HCT116 (cell line): ENCODE measurements at places on chromosomes 6 and 20.

DNA sequence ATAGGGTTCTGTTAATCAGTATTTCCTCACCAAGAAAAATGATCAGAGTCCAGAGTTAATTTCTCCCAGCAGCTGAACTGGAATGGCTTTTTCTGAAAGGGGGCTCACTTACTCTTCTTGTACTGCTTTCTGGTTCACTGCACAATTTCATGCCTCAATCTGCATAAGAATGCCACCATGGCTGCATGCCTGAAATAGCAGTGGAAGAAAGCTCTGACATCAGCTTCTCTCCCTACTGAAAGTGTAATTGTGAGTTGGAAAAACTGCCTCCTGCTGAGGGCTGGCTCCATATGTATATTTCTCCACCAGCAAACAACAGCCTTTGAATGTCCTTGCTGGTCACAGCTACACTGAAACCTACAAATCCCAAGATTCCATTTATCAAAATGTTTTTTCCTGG, 1027.2 kb upstream of the GJE1 start:
- no peak overlapping the region for H3K4me3 ChIP-seq
- H3K27me3 ChIP-seq, result no peaks in the 10 kb centered on the region
- no peaks in the 10 kb centered on the region for H3K36me3 ChIP-seq
- no peak for DNase-seq
- no peak overlapping the region for H3K27ac ChIP-seq

DNA sequence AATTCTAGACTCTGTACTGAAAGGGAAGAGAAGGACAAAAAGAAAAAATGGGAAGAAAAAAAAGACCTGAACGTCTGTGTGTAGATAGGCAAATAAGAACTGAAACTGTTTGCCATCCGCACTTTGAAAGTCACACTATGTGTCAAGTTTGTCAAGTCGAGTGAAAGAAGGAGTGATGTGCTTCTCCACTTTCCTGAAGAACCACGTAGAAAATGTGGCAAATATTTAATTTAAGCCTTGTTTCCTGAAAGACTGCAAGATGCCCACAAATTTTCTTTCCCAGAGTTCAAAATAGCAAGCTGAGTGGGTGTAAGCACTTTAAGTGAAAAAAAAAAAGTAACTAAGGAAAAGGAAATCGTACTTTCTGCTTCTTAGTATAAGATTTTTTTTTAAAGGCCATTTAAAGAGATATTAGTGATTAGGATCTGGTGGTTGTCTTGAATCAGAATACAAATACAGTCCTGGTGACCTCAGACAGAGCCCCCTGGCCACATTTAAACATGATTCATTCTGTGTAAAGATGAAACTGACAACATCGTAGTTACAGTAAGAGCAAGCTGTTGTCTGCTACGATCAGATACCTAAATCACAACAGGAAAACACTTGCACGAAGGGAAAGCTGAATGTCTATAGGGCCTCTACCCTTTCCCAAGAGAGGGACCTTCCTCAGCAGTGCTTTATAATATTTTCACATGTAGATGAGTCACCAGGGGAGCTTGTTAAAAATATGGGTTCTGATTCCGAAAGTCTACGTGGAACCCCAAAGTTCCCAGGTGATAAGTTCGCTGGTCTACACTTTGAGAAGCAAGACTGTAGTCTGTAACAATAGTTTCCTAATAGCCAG, 102.3 kb downstream of the HIVEP2 start:
- no peak overlapping the region for H3K27ac ChIP-seq
- H3K27me3 ChIP-seq, result no peaks in the 10 kb centered on the region
- H3K36me3 ChIP-seq, result no peaks in the 10 kb centered on the region
- DNase-seq, result no peak
- no peak overlapping the region for H3K4me3 ChIP-seq
- peaks cover 36% of the 10 kb centered on the region for H3K4me1 ChIP-seq

DNA sequence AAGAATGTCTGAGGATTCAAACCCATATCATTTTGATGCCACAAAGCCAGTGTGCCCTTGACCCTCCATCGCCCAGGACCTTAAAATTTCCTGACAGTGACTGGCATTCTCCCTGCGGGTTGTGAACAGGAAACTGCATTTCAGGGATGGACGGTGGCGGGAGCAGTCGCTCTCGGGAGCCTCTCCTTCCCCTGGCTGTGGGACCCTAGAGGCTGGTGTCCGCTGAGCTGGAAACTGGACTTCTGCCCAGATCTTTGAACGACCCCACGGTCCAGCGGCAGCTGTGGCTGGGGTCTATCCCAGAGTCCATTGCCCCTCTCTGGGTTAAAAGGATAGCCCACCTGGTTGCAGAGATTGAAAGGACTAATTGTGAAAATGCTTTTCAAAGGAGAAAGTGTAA, 1.4 kb upstream of the SEC63 start:
- no peak overlapping the region for H3K4me3 ChIP-seq
- no peak overlapping the region for H3K27ac ChIP-seq
- no peak for DNase-seq
- H3K4me1 ChIP-seq, result peaks cover 10% of the 10 kb centered on the region
- no peaks in the 10 kb centered on the region for H3K36me3 ChIP-seq

DNA sequence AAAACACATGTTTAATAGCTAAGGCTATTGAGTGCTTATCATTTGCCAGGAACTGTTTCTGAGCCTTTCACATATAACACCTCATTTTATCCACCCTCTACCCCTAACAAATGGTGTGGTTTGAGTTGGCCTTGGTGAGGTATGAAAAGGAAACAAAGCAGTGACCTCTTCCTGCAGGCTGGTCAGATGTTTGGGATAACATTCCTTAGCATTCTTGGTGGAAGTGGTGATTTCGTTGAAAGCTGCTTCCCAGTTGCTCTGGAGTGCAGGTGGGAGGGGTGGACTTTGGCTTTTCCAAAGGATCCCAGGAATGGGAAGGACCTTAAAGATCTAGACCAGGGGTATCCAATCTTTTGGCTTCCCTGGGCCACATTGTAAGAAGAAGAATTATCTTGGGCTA, 41.3 kb downstream of the CARMIL1 start:
- H3K36me3 ChIP-seq, result no peaks in the 10 kb centered on the region
- no peak for DNase-seq
- no peak overlapping the region for H3K27ac ChIP-seq
- H3K4me1 ChIP-seq, result no peaks in the 10 kb centered on the region
- H3K4me3 ChIP-seq, result no peak overlapping the region
- no peaks in the 10 kb centered on the region for H3K27me3 ChIP-seq

DNA sequence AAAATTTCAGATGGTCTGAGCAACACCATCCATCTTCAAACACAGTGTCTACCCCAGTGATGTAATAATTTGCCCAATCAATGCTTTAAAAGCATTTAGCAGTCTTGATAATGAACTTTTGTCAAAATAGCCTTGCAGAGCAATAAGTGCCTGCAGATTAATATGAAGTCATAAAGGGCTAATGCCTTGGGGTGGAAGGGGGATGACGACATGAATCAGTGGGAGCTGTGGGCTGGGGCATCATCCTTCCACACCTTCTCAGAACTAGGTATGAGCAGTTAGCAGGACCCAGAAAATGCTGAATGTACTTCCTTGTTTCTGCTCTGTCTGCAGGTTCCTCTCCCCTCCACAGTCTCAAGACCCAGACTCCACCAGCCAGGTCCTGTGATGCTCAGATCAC, 166.2 kb upstream of the MAFB start:
- peaks cover 8% of the 10 kb centered on the region for H3K4me1 ChIP-seq
- H3K27me3 ChIP-seq, result no peaks in the 10 kb centered on the region
- H3K4me3 ChIP-seq, result no peak overlapping the region
- no peaks in the 10 kb centered on the region for H3K36me3 ChIP-seq
- DNase-seq, result no peak

DNA sequence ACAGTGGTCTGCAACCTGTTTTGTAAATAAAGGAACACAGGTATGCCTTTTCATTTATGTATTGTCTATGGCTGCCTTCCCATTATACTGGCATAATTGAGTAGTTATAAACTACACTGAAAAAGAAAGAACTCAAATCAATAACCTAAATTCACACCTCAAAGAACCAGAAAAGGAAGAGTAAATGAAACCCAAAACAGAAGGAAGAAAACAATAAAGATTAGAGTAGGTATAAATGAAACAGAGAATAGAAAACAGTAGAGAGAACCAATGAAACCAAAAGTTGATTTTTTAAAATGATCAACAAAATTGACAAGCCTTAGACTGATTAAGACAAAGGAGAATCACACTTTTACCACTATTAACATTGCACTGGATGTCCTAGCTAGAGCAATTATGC, 34.7 kb downstream of the FAM184A start:
- no peak overlapping the region for H3K4me3 ChIP-seq
- no peak overlapping the region for H3K27ac ChIP-seq
- H3K36me3 ChIP-seq, result no peaks in the 10 kb centered on the region
- H3K27me3 ChIP-seq, result no peaks in the 10 kb centered on the region
- no peak for DNase-seq

GRCh38 chr6:44624936-44625573, 237.5 kb downstream of the CDC5L start:
- H3K27me3 ChIP-seq, result no peaks in the 10 kb centered on the region
- H3K4me3 ChIP-seq, result no peak overlapping the region
- H3K27ac ChIP-seq, result no peak overlapping the region
- peaks cover under 1% of the 10 kb centered on the region; the same call in 1 of the 2 replicates for H3K4me1 ChIP-seq
- H3K36me3 ChIP-seq, result no peaks in the 10 kb centered on the region

- H3K27ac ChIP-seq, result no peak overlapping the region
- no peaks in the 10 kb centered on the region for H3K36me3 ChIP-seq
- H3K4me1 ChIP-seq, result no peaks in the 10 kb centered on the region
- no peaks in the 10 kb centered on the region for H3K27me3 ChIP-seq
These were observed 235.8 kb downstream of the GMPR start for GRCh38 chr6:16473908-16474771.

DNA sequence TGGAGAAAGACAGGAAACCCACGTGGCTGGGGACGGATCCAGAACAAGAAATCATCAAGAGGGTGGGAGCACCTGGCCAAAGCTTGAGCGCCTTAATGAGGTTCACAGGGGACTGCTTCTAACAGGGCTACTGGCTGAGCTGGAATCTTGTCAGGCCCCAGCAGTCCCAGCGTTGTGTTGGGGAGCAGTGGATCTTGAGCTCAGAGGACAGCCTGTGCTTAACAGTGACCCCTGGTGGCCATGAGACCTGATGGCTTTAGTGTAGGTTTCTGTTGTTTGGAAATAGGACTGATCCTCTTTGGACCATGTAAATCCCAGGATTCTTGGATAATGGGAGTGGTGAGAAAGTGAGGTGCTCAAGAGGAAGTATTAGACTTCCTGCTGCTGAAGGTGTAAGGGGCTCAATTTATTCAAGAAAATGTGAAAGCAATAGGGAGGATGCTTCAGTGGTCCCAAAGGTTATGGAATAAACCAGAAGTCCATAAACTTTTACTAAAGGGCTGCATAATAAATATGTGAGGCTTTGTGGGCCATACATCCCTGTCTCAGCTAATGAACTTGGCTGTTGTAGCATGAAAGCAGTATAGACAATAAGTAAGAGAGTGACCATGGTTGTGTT, 216.2 kb downstream of the NFATC2 start:
- no peaks in the 10 kb centered on the region for H3K36me3 ChIP-seq
- peak; percentile 54 for DNase-seq
- no peak overlapping the region for H3K4me3 ChIP-seq
- no peaks in the 10 kb centered on the region for H3K4me1 ChIP-seq
- H3K27me3 ChIP-seq, result no peaks in the 10 kb centered on the region

- DNase-seq, result no peak
- H3K4me3 ChIP-seq, result no peak overlapping the region
- no peaks in the 10 kb centered on the region for H3K36me3 ChIP-seq
- no peaks in the 10 kb centered on the region for H3K27me3 ChIP-seq
- H3K4me1 ChIP-seq, result no peaks in the 10 kb centered on the region
These were observed 78.4 kb downstream of the RNF144B start for GRCh38 chr6:18465410-18466154.

DNA sequence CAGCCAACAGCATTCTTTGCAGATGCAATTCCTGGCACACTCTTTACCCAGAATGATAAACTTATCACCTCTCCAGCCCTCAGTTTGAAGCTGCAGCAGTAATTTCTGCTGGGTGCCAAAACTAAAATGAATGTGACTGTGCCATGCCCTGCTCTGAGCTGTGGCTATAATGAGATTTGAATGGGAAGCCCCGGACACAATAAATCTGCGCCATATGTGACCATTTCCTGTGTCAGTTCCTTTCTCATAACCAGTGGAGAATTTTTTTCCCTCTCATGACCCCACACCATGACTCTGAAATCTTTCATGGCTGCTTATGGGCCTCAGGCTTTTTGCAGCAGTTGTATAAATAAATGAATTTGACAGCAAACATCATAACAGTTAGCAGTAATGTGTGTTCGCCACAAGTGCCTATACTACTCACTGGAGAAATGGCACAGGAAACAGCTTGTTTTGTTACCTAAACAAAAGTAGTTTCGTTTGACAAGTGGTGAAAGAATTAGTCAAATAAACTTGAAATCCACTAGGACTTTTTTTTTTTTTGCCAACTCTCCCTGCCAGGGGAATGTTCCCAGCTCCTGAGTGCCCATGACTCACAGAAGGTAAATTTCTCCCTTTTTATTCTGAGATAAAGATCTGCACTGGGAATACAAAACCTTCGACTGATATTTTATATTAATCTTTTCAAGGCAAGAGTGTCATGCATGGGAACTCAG, 408.4 kb downstream of the PKHD1 start:
- no peak for DNase-seq
- H3K4me3 ChIP-seq, result no peak overlapping the region
- no peaks in the 10 kb centered on the region for H3K4me1 ChIP-seq
- H3K27me3 ChIP-seq, result no peaks in the 10 kb centered on the region

DNA sequence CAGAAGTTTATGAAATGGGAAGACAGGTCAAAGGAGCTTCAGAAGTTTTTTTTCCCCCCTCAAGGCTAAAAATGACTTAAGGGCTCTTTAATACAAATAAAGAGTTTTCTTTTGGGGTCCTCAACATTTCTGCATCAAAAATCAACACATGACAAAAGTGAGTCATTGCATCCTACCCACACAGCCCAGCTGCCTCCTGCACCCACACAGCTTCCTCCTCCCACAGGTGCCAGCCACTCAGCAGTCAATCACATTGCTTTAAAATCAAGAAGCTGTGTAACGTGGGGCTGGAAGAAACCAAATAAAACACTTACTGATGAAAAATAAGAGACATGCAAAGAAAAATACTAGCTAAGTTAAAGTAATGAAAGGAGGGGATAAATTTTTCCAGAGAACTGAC, 68.5 kb downstream of the MAP3K5 start:
- no peak overlapping the region for H3K4me3 ChIP-seq
- H3K27me3 ChIP-seq, result no peaks in the 10 kb centered on the region
- no peak for DNase-seq
- H3K4me1 ChIP-seq, result no peaks in the 10 kb centered on the region; the same call in 1 of the 2 replicates
- H3K36me3 ChIP-seq, result no peaks in the 10 kb centered on the region
